ENCODE measurements at places on chromosomes 6 and 20.
A peak's percentile ranks its signal among the peaks of the same experiment; 100 is the strongest.

- DNase-seq = no peak
These were observed 25.6 kb upstream of the PHACTR3 start for GRCh38 chr20:59578436-59579403.

- DNase-seq = no peak
These were observed 44.1 kb upstream of the ATXN1 start for GRCh38 chr6:16805243-16805950.

- DNase-seq = no peak
These were observed 1.2 kb upstream of the SPTLC3 start for GRCh38 chr20:13007596-13007995.

DNA sequence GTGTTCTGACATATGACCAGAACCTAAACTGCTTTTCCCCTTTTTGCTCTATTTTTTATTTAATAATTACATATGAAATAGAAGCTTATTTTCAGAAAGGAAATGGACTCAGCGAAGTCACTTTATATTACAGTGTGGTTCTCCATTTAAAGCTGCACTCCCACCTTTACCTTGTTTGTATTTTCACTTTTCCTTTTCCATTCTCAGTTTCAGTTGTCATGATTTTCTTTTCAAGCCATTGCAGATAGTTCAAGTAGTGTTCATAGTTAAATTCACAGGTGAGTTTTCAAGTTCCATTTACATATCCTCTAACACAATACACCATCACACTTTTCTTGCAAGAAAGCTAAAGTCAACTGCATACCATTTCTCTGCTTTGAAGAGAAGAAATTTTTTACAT lies 400.2 kb downstream of the HACE1 start:
- DNase-seq = no peak

GRCh38 chr6:159259441-159260125 lies 90.4 kb downstream of the FNDC1 start:
- no peak for DNase-seq

DNA sequence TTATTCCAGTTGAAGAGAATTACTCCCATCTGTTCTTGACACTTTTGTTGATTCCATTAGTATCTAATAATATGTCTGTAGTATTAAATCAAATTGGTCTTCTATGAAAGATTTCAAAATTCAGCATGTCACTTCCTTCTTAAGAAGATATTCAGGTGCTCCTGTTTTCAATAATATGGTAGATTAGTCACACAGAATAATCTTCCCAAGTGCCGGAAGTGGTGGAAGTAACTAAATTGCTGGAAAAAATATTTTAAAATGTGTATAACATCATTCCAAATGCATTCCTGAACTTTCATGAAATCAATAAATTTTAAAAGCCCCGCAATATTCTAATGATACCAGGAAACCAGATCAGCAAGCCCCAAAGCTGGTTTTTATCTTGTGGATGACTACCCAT lies 281.3 kb downstream of the EPM2A start:
- no peak for DNase-seq

- no peak for DNase-seq
These were observed 286.6 kb downstream of the TENT5A start for GRCh38 chr6:81465859-81466258.

GRCh38 chr6:166300357-166300987 lies 7.7 kb downstream of the PRR18 start:
- no peak for DNase-seq

- no peak for DNase-seq
These were observed 353.1 kb downstream of the CDC5L start for GRCh38 chr6:44740566-44741120.

GRCh38 chr6:56230976-56231566 lies 16.3 kb downstream of the COL21A1 start:
- no peak for DNase-seq

DNA sequence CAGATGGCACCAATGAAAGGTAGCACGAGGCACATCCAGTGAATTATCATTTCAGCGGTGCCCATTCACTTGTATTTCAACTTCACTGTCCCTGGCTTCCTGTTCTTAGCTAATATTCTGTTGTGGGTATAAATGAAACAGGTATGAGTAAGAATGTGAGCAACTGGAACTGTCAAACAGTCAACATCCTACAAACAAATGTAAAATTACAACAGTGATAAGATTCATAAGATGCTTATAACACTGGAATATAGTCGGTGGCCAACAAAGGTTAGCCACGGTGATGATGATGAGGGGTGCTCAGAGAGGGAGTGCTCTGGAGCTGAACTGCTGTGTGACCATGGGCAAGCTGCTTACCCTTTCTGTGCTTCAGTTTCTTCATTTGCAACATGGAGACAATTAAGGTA lies 74.9 kb upstream of the TOX2 start:
- no peak for DNase-seq

DNA sequence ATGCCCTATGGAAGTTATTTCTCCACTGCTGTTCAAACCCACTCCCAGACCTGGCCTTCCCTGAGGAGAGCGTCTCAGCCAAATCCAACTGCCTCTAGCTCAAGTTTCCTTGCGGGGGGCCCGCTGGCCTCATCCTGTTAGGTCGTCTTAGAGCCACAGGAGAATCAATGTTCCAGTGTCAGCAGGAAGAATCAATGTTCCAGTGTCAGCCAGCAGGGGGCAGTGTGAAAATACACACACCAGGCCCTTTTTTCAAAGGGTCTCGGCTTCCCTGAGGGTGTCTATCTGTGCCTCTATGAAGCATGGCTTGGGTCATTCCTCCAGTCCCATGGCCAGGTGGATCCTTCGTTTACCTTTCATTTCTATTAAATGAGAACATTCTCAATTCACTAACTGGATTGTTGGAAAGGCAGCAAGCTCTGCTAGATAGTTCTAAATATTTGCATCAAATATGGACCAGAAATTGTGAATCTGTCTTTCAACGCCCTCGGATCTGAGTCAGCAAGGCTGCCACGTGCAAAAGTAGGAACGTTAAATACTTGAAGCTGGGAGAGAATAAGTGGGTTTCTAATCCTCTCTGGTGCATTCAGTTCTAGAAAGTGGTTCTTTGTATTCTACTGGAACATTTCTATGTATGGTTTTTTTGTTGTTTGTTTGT lies 19.2 kb downstream of the PRND start:
- DNase-seq = peak; percentile 57

- no peak for DNase-seq
These were observed 253.1 kb downstream of the ADGB start for GRCh38 chr6:146851837-146852236.

- no peak for DNase-seq
These were observed 6.5 kb upstream of the RBBP8NL start for GRCh38 chr20:62433658-62434497.

DNA sequence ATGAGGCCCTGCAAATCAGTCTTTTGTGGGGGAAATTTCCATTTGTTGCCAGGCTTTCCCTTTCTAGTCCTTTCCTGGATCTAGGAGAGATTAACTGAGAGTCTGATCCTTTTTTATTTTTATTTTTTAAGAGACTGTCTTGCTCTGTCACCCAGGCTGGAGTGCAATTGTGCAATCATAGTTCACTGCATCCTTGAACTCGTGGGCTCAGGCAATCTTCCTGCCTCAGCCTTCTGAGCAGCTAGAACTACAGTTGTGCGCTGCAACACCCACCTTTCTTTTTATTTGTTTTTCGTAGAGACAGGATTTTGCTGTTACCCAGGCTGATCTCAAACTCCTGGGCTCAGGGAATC lies 22.9 kb downstream of the OR2B2 start:
- DNase-seq = no peak

DNA sequence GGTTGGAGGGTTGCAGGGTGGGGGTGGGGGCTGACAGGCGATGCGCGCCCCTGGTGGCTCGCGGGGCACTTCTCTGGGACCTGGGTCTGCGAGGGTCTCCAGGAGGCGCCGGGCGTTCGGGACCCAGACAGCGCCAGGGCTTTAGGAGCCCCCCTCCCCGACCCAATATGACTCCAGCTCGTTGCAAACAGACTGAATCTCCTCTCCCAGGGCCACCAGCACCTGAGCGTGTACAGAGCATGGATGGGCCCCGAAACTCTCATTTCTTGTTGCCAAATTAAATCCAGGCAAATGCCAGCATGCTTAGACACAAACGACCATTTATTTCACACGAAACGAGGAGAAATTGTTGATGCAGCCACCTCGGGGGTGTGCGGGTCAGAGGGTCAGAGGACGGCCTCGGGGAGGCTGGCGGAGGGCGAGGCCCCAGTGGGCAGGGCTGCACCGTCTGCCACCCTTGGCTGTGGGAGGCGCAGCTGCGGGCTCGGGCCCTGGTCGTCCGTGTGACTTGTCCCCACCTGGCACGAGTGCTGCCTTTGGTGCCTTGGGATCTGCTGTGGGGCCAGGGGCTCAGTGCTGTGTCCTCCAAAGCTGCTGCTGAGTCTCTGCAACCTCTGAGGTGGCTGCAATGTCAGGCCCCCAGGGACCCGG lies 20.9 kb upstream of the GATA5 start:
- DNase-seq = no peak

Data from stimulated activated CD4-positive, alpha-beta T cell treated with anti-CD3 and anti-CD28 coated beads, Interleukin-1b, Interleukin-23, amount 100 ng/mL, for 24 hours (primary cell).